Activated T-cell treated with anti-CD3 and anti-CD28 coated beads, Interleukin-2, amount 50 U/mL, for 48 hours (primary cell): ENCODE measurements at places on chromosomes 6 and 20.

GRCh38 chr20:2468581-2469407 is 1.8 kb downstream of the SNRPB start:
- no peak for DNase-seq

- DNase-seq: no peak
Measured at GRCh38 chr20:48702455-48702913, 125.3 kb downstream of the PREX1 start.

GRCh38 chr6:4270776-4271175 is 135.4 kb upstream of the ECI2 start:
- no peak for DNase-seq

DNA sequence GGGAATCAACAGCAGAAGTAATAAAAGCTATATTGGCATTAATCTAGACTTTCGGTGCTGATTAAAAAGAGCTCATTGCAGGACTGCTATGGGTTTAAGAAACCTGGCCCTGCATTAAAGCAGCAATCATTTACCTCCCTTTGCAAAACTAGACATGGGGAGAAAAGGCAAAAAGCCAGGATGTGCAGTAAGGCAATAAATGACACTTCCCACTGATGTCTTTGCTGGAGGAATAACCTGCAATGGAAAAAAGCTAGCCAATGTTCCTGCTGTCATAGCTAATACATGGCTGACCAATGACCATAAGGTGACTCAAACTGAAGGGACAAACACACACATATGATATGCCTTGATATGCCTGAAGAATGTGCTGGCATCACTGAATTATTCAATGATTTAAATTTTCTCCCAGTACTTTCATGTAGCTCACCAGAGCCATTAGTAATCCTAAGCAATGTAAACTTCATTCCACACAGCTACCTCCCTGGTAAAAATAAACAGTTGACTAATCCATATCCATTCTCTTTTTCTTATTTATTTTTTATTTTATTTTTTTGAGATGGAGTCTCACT is 8.7 kb downstream of the DNAAF9 start:
- no peak for DNase-seq

DNA sequence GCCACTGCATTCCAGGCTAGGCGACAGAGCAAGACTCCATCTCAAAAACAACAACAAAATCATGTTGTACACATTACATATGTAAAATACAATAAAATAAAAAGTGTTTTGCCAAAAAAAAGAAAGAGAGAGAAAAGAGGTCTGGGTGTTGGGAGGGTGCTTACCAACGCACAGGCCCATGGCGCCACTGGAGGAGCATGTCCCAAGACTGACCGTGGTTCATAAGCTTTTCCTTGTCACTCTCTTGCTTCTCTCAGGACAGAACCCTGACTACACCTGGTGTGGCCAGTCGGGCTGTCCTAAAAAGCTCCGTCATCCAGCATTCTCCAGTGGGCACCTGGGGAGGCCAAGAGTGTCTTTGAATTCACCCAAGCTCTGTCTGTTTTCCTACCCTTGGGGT is 48.0 kb upstream of the CNKSR3 start:
- DNase-seq: no peak

- no peak for DNase-seq
Measured at GRCh38 chr6:139344186-139344963, 30.1 kb downstream of the CITED2 start.

GRCh38 chr6:111727802-111728201 is 122.1 kb upstream of the TRAF3IP2 start:
- DNase-seq: no peak
